ENCODE measurements at places on chromosomes 5 and 9.
A peak's percentile ranks its signal among the peaks of the same experiment; 100 is the strongest.

DNA sequence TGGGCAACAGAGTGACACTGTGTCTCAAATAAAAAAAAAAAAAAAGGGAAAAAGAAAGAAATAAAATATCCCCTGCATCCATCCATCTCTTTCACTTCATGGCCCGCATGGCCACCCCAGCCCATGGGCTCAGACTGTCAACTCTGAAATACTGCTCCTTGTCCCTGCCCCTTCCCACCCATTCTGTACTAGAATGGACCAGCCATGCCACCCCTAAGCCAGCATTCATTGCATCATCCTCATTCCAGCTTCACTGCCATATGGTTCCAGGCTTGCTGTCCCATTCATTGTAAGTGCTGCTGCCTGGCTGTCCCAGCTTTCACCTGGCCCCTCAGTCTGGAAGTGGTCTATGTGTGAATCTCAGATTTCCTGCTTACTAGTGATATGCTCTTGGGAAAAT, 46.2 kb downstream of the SPRY4 start:
- no peak for DNase-seq

DNA sequence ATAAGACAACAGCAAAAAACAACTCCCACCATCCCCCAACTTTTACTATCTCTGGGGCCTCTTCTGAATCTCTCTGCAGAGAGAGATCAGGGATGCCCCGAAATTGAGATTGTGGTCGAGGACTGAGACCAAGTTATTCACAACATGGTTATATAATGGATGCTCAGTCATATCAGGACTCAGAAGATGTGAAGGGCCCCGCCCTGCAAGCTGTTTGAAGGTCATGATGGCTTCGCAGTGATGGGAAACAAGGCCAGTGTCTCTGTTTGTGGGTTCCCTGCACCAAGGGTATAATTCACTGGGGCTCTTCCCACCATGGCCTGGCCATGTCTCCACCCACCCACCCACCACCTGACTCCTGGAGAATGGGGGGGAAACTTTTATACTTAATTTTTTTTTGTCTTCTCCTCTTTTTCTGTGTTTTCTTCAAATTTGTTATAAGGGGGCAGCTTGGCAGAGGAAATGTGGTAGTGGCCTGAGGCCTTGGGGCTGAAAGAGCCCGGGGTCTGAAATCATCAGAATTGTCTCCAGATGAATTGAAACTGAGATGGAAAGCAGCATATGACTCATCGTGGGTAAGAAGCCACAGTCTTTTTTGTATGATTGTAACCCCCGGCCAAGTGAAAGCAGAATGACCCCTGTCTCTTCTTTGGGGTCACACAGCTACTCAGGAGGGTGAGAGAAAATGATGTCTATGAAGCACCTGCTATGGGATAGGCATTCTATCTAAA, 15.0 kb upstream of the TEX48 start:
- DNase-seq: peak; percentile 12

- DNase-seq: no peak
These were observed 4.0 kb downstream of the LCN2 start for GRCh38 chr9:128153060-128153946.

- no peak for DNase-seq
These were observed 22.8 kb upstream of the RGMB start for GRCh38 chr5:98750693-98751092.

- DNase-seq: no peak
These were observed 6.2 kb downstream of the TUT7 start for GRCh38 chr9:86347991-86348390.

- DNase-seq: no peak
These were observed 26.9 kb upstream of the PCA3 start for GRCh38 chr9:76737154-76737902.

GRCh38 chr5:84480873-84481637, 96.4 kb upstream of the EDIL3 start:
- no peak for DNase-seq

DNA sequence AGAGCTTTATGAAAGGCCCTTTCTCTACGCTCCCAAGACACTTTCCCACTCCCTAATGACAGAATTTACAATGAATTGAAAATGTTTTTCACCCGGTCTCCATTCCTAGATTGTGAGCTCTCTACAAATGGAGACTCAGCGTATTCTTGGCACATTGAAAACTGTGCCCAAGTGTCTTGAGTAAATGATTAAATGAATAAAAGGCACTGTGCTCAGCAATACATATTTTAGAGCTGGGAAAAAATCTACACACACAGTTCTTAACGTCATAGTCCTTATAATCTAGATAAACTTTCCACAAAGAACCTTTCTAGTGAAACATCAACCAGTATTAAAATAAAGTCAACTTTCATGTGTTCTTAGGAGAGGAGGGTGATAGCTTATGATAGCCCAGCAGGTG, 634.0 kb downstream of the RAB3C start:
- no peak for DNase-seq

DNA sequence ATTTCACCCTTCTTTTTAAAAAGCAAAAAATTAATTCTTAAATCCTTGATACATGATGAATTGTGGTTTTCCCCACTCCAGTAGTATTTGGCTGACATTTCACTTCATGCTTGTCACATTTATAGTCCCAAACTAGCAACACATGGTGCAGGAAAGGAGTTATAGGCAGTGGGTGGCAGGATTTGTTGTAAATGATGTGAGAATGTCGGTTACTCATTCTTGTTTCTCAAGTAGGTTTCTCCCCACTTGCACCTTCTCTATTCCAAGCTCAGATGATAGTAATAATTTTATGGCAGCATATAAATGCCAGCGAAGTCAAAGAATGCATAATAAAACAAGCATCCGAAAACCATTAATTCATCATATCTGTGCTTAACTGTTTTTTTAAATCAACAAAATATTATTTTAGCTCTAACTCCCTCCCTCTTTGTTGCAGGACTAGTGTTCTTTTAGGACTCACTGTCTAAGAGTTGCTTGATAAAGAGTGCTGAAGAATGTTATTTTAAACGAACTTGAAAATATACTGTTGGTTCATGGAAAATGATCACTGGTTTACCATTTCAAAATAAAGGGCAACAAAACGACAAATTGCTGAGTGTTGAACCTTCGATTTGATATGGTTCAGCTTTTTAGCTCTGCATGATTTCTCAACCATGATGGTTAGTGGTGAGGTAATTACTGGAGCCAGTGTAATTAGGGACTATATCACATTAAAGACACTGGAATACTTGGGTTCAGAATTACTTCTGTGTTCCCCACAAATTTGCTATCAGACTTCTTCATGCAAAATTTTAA, 88.1 kb upstream of the ADAMTSL1 start:
- DNase-seq: peak; percentile 61

GRCh38 chr5:76455531-76456133, 52.5 kb downstream of the IQGAP2 start:
- DNase-seq: no peak

Measured in fibroblast of gingiva (primary cell).